ENCODE measurements at places on chromosomes 2 and 18. TPM values are rescaled to one million over a fixed set of nuclear protein-coding genes. Genes with fewer than 3 reads are reported as not detected.

- no peaks in the 10 kb centered on the region for H3K4me1 ChIP-seq
- H3K36me3 ChIP-seq, result peaks cover 88% of the 10 kb centered on the region
- no peak overlapping the region for H3K27ac ChIP-seq
- no peak overlapping the region for H3K4me3 ChIP-seq
- H3K27me3 ChIP-seq, result no peaks in the 10 kb centered on the region
Observed at GRCh38 chr2:222292149-222293134, 6.4 kb downstream of the PAX3 start.

- no peak overlapping the region for H3K4me3 ChIP-seq
- peak; percentile 78 for DNase-seq
- H3K4me1 ChIP-seq, result no peaks in the 10 kb centered on the region
- peaks cover 33% of the 10 kb centered on the region for H3K36me3 ChIP-seq
- H3K27me3 ChIP-seq, result no peaks in the 10 kb centered on the region
Observed at GRCh38 chr2:68185541-68186164, 28.0 kb downstream of the PNO1 start.

PLEKHH2 gene
- 7.1 TPM for total RNA-seq

RBBP8 gene
- total RNA-seq, result 35.9 TPM

CD8B2 gene
- total RNA-seq, result not detected

All from SJCRH30 (cell line).